ENCODE measurements at places on chromosomes 2 and 18.

- no peak for DNase-seq
Measured at GRCh38 chr2:241494311-241494908, 14.0 kb downstream of the STK25 start.

DNA sequence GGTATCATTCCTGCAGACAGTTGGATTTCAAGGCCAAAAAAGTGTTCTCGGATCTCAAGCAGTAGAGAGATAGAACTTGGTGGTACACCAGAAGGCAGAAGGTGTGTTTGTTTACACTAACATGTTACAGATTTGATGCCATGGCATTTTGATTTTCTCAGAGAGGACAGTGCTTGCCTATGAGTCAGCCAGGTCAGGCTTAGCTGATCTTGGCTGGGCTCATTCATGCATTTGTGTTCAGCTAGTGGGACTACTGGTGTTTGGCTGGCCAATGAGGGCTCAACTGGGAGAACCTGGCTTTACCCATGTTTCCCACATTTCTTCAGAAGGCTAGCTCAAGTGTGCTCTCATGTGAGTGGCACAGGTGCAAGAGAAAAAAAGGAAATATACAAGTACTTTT, 162.0 kb downstream of the C1D start:
- DNase-seq: no peak

- no peak for DNase-seq
Measured at GRCh38 chr2:173751245-173751975, 213.8 kb downstream of the SP3 start.

- no peak for DNase-seq
Measured at GRCh38 chr18:49851624-49852023, 38.3 kb upstream of the ACAA2 start.

DNA sequence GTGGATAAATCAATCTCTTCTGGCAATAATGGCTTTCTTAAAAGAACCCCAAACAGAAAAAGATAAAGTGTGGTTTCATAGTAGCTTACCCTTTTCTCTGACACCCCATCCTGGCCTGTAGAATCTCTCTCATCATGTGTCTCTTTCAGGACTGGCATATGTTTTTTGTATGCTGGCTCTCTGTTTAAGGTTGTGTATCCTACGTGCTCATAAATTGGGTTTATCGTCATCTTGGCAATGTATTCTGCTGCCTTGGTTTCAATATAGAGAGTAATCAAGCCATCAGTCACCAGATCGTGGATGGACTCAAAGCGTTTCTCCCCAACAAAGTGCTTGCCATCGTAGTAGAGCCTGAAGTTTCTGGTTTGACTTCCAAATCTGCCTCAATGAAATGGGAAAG, 113.5 kb upstream of the CHRNA1 start:
- no peak for DNase-seq

- no peak for DNase-seq
Measured at GRCh38 chr18:80241919-80242777, 5.2 kb downstream of the PARD6G start.

DNA sequence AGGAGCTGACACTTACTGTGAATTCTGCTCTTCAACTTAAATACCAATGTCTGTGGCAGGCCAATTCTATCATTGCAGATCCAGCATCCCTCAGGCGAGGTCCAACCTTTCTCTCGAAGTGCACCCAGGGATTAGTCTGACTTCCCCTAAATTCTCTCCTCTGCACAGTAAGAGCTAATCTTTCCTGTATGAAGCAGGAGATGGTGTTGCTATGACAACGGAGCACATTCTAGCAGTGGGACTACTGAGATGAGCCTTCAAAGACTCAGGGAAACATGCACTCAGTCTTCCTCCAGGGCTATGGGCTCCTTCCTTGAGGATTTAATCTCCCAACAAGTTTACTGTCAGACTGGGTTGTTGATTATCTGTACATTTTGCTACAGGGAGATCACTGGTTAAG, 176.3 kb downstream of the NOL4 start:
- DNase-seq: no peak

DNA sequence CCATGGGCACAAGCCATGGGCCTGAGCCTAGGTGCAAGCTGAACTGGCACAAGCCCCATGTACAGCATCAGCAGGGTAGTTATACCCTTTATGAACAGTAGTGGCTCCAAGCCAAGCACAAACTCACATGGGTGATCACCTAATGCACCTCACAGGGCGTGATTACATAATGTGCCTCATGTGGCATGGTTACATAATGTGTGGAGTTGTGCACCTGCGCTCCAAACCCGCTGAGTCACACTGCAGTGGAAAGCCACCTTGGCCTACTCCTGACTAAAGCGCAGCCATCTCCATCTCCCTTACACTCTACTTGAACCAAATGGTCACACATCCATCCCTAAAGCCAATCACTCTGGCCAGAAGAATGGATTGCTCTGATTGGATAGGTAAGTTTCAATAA, 279.7 kb downstream of the MBD2 start:
- DNase-seq: peak; percentile 1

DNA sequence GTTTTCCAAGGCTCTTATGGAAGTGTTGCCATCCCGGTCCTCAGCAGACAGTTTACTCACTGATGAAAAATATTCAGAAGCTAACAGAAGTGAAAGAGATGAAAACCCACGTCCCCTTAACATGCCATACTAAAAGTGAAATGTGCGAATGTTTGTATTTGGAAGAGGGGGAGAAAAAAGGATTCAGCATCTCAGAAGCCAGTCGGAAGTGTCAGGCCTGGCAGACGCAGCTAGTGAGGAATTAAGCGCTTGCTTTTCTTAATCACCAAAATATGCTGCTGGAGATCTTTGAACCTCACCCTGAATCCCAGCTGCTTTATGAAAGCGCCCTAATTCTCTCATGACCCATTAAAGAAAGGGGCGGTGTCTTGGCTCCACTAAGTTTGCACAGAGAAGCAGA, 653.7 kb downstream of the DCDC2C start:
- no peak for DNase-seq

- DNase-seq: no peak
Measured at GRCh38 chr2:121052521-121052920, 232.5 kb downstream of the TFCP2L1 start.

- no peak for DNase-seq
Measured at GRCh38 chr2:47078541-47079482, 76.3 kb downstream of the STPG4 start.

- DNase-seq: peak; percentile 24
Measured at GRCh38 chr2:239143858-239144712, 256.7 kb downstream of the HDAC4 start.

- no peak for DNase-seq
Measured at GRCh38 chr18:60978338-60978737, 354.9 kb upstream of the CDH20 start.

DNA sequence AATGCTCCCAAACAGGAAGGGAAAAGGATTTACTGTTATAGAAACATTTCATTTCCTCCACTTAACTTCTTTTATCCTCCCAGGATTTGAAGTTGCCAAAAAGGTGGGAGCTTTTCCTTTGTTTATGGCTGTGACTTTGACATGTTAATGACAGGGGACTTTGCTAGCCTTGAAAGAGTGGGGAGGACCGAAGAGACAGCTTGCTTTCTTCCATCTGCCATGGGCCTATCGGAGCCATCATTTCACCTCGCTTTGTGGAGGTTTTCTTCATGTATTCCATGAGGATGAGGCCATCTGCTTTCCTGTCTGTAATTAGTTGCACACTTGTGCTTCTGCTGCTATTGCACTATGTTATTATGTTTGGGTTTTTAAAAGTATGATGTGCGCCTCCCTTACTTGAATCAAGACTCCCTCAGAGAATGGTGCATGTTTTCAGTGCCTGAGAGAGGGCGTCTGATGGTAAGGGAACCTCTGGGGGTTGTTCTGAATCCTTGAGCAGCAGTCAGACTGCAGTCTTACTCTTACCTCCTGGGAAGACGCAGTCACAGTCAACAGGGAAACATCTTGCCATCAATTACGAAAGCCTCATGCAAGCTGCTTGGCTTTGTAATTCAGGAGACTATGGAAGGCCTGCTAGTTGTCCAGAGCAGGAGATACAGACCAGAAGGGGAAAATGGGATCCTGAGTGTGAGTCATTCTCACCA, 173.3 kb upstream of the MGAT5 start:
- no peak for DNase-seq

DNA sequence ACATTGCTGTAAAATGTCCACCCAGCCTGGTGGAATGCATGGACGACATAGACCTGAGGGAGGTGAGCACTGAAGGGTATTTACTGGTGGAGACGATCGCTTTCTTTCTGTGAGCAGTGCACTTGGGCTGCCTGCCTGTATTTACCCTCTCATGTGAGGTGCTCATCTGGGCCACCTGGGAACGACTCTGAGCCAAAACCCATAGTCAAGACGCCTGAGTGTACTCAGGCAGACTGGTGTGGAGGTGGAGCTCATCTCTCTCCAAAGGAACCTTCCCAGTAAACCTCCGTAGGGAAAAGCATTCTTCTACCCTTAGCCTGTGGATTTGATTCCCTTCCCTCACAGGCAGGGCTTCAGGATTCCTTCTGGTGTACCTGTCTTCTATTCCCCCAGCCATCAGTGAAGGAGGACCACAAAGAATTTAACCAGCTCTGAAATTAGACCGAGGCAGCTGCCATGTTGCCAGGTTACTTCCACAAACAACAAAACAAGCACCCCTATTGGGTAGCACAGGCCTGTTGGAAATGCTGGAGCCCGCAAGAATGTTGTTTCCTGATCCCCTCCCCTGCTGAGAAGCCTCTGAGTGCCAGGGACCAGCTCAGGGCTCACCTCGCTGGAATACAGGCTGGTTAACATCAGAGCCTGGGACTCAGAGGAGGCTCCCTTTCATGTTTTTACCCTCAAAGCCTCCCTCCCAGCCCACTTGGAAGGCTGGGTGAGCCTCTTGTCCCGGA, 47.5 kb upstream of the TXNDC2 start:
- DNase-seq: no peak

GRCh38 chr2:148650881-148651280, 6.3 kb downstream of the EPC2 start:
- no peak for DNase-seq

DNA sequence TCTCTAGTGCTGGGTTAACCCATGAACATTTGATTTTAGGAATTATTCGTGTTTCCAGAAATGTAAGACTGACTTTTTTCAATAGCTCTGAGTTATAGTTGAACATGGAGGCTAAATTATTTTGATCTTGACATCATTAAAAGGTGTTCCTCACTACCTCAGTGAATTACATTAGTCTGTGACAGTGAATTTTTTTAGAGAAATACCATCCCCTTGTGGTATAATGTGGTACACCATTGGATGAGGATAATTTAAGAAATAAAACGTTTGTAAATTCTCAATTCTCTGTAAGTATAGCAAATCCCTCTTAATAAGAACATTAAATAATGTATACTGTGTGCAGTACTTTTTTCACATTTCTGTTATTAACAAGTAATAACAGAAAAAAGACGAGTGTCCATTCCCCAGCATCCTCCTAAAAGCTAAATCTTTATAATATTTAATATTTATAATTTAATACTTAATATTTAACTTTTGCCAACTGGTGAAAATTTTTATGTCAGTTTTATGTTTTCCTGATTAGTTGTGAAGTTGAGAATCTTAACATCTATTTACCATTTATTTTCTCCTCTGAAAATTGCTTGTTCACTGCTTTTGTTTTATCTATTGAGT, 70.3 kb upstream of the CWC22 start:
- DNase-seq: no peak

DNA sequence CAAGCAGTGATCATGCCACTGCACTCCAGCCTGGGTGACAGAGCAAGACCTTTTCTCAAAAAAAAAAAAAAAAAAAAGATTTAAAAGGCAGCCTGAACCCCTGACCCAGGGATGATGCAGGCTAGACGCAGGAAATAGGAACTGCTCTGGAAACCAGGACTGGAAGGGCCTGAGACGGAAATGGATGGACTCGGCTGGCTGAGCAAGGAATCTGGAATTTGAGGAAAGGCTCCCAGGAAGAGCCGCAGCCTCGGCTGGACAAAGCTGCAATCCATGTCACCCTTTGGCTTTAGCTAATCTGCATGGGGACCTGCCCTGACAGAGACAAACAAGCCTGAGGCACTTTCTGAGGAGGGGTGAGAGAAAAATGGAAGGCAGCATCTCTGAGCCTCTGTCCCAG, 55.0 kb upstream of the DAPL1 start:
- DNase-seq: no peak

GRCh38 chr2:120678251-120678650, 57.4 kb upstream of the GLI2 start:
- DNase-seq: no peak

DNA sequence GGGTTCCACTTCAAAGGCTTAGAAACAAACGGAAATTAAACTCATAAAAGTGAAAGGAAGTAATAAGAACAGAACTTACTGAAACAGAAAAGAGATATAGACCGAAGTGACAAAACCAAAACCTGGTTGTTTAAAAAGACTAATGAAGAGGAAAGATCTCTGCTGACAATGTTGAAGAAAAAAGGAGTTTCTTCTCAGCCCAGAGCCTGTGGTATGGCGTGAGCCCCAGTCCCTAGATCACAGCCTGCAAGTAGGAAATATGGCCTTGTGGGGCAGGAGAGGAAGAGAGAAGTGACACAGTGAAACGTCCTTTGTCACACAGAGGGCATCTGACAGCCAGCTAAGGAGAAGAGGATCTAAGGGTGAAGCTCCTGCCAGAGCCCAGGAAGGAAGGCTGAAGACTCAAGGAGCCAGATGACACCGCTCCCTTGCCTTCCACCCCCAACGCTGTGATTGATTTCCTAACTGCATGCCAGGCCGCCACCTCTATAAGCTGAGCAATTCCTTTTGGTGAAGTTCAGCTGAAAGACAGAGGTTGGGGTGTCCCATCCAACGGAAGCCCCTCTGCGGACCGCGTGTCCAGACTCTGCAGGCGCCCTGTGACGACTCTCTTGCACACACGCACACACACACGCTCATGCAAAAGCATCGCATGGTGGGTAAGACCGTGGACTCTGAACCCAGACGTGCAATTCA, 141.1 kb downstream of the HDAC4 start:
- no peak for DNase-seq

All from stimulated activated CD4-positive, alpha-beta T cell treated with anti-CD3 and anti-CD28 coated beads, Interleukin-2, amount 100 ng/mL, for 24 hours (primary cell).